ENCODE measurements at places on chromosomes 11 and 22.

DNA sequence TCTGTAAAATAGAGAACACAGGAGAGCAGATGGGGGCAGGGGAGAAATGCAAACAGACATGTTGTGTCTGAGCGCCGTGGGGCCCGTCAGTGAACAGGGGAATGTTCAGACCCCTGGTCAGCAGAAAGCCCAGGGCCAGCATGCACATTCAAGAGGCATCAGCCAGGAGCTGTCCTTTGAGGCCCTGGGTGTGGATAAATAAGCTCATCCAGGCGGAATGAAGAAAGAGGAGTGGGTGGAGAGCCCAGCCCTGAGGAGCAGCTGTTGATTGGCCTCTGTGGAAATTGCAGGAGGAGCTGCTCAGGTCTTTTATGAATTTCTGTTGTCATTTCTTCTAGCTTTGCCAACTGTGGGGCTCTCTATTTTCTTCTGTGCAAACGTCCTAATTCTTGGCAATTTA is 49.7 kb upstream of the CECR2 start:
- DNase-seq: no peak

GRCh38 chr11:15579287-15580001 is 464.7 kb downstream of the INSC start:
- DNase-seq: no peak

DNA sequence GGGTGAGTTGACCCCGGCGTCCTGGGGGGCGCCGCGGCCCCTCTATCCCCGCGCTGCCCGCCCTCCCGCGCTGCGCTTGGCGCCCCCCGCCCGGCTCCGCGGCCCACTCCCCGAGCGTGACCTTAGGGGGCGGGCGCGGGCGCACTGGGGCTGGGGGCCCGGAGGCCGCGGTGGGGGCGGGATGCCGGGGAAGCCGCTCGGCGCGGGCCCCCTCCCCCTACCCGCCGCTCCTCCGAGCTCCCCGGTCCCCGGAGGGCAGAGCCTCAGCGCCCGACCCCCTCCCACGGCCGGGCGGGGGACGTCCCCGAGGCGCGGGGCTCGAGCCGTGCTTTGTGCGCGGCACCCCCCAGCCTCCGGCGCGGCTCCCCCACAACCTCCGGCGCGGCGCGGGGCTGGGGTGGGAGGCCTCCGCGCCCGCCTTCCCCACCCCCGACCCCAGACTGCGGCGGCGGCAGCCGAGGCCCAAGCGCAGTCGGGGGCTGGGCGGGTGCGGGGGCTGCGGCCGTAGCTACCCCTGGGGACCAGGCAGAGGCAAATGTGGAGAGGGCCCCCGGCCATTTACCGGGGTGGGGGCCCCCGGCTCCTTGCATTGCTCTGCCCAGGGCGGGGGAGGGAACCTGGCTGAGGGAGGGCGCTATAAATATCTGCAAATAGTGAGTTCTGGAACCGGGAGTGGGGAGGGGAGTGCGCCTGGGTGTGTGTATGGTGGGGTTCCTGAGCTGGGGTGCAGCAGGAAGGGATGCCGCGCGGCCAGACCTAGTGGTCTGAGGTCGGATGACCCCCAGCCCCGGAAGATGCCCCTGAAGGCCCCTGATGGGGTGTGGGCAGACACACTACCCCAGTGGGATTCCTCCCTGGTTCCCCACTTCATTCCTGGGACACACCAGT is 988 bp downstream of the MGAT3 start:
- no peak for DNase-seq

DNA sequence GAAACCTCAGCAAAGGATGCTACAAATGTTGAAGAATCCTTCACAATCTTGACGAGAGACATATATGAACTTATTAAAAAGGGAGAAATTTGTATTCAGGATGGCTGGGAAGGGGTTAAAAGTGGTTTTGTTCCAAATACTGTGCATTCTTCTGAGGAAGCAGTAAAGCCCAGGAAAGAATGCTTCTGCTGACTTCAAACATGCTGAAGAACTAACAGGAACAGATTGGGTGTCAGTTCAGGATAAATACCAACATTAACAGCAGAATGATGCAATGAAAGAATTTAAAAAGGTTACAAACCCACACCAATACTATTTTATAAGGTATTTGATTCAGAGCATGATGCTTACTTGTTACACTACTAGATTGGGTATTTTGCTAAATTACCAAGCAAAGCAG is 33.9 kb downstream of the RAB39A start:
- DNase-seq: no peak

- DNase-seq: no peak
Observed at GRCh38 chr11:36929401-36929800, 331.4 kb upstream of the RAG2 start.

- DNase-seq: peak; percentile 56
Observed at GRCh38 chr11:133531971-133532651, at the start of gene OPCML. Gene OPCML (minus strand): TSS chr11:133532501.

DNA sequence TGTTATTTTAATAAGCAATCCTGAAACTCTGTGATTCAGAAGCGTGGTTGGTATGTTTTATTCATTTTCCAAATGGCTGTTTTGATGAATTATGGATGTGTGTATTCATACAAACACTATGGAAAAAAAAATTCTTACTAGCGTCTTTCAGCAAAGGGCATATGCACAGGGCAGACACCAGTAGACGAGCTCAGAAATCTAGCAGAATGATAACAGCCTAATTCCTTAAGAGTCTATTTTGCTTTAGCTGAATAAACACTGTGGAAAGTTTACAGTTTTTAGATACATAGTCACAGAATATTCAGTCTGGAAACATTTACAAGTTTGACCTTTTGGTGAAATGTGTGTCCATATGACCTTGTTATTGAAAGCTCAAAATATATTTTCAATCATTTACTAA is 418.8 kb upstream of the LUZP2 start:
- DNase-seq: no peak

DNA sequence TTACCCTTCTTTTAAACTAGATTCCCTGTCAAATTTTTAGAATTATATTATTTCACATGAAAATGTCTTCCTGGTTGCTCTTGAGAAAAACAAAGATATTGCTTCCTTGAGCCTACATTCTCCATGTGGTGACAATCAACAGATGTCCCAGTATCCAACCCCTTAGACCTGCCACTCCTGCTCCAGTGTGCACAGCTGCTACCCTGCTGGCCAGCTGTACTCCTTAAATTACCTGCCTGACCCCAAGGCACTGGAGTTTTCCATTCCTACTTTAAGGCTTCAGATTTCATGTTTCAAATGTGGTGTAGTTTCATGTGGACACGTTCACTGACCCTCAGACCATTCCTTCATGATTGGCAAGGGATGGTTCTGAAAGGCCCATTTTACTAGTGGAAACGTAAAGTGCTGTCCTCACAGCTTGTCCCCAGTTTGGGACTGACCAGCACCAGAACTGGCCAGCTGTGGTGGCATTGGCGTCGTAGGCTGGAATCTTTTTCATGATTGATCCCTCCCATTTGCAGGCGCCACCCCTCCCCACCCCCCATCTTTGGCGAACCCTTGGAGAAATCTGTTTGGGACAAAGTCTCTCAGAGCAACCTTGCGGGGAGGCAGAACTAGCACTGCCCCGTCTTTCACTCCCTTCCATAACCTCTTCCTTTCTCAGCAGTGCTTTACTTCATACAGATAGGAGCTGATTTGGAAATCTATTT is 123.5 kb downstream of the DBX1 start:
- DNase-seq: peak; percentile 92

Data from DMS53 (cell line).